SK-MEL-5 (cell line): ENCODE measurements at places on chromosomes 3 and 15.
A peak's percentile ranks its signal among the peaks of the same experiment; 100 is the strongest.

GRCh38 chr15:70014860-70015490, 82.7 kb downstream of the TLE3 start:
- no peak for DNase-seq

- DNase-seq, result peak; percentile 28
Measured at GRCh38 chr15:24856397-24857390, 98.1 kb upstream of the SNRPN start.

DNA sequence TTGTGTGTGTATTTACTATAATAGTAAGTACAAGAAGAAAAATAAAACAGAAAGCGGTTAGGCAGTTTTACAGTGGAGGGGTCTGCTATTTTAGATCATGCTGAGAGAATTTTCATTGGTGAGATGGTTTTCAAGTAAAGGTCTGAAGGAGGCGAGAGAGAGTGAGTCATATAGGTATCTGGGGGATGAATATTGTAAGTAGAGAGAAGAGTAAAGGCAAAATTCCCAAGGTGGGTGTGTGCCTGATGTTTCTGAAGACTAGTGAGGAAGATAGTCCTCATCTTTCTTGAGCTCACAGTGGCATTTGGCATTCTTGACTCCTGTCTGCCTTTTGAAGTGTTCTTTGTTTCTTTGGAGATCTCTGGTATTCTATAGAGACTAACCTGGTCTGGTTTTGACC, 38.6 kb downstream of the CRYBG3 start:
- DNase-seq, result no peak

GRCh38 chr15:42820811-42821210, 83.9 kb upstream of the CDAN1 start:
- DNase-seq, result no peak

DNA sequence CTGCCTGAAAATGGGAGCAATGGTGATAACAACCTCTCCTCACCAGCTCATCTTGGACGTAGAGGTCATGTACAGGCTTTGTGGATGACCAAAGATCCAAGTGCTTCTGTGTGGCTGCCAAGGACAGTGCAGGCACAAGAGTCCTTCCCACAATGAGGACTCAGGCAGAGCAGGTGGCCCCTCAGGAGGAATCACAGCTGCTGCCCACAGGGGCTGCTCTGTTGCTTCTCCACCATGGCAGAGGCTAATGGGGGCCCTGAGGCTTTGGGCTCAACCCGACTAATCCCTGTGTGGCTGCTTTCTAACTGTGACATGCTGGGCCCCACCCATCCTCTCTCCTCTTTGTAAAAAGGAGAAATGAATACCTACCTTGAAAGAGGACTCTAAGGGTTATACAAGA, 58.1 kb upstream of the MRPS22 start:
- no peak for DNase-seq

- no peak for DNase-seq
Measured at GRCh38 chr15:88035381-88035780, 221.2 kb downstream of the NTRK3 start.

GRCh38 chr3:152915695-152916094, 80.8 kb downstream of the P2RY1 start:
- no peak for DNase-seq

- DNase-seq, result no peak
Measured at GRCh38 chr3:99721633-99722007, 83.2 kb downstream of the COL8A1 start.

GRCh38 chr3:65924762-65925161, 114.0 kb downstream of the MAGI1 start:
- no peak for DNase-seq

DNA sequence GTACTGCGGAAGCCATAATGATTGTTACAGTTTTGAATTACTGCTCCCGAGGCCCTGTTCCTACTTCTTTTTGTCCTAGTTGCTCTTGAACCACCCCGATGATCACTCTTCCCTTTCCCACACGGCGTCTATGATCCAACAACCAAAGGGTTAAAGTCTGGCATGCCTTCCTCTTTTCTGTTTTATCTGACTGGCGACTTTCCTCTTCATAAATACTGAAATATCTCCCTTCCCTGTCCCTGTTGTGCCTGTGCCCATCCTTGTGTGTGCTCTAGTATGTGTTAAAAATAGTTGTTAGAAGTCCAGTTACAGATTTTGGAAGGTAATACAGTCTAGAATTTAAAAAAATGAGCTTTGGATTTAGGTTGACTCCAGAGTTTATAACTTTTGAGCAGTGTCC, 83.6 kb downstream of the AKAP13 start:
- no peak for DNase-seq

- DNase-seq, result no peak
Measured at GRCh38 chr3:87309601-87310000, 33.2 kb upstream of the POU1F1 start.

- DNase-seq, result no peak
Measured at GRCh38 chr3:43013256-43013655, 34.1 kb downstream of the GASK1A start.

- no peak for DNase-seq
Measured at GRCh38 chr15:77825546-77825945, 192.8 kb upstream of the LINGO1 start.
